ENCODE measurements at places on chromosomes 2 and 18.
A peak's percentile ranks its signal among the peaks of the same experiment; 100 is the strongest.

DNA sequence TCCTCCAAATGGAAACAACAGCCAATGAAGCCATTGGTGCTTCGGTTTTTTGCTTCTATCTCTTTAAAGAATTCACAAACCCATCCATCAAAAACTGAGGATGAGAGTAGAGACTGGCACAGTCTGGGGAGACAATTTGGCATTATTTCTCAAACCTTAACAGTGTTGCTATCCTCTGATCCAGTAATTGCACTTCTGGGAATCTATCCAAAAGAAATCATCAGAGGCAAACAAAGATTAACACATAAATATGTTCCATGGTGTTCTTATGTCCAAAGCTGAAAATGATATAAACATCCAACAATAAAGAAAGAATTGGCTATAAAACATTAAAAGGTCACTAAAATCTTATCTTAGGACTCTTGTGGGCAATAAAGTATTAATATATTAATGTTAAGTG is 35.1 kb downstream of the REEP1 start:
- DNase-seq = no peak

- no peak for DNase-seq
Observed at GRCh38 chr18:46042571-46043123, 29.4 kb downstream of the PSTPIP2 start.

- no peak for DNase-seq
Observed at GRCh38 chr2:179569831-179570233, 291.6 kb downstream of the ZNF385B start.

DNA sequence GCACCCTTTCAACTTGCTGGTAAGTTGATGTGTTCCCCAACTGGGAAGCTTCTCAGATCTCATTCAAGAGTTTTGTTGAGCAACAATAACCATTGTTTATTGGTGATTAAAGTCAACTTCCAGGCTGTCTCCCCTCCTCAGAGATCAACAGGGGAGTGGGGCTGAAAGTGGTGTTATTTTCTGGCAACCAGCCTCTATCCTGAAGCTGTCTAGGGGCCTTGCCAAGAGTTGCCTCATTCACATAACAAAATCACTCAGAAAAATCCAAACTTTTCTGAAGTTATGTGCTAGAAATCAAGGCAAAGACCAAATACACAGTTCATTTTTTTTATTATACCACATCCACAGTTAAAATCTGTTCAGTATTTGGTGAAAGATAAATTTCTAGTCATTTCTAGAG is 788.4 kb downstream of the LRRTM4 start:
- no peak for DNase-seq

GRCh38 chr2:42414648-42415047 is 53.6 kb upstream of the COX7A2L start:
- no peak for DNase-seq

GRCh38 chr2:38164881-38165280 is 88.9 kb upstream of the CYP1B1 start:
- DNase-seq = no peak

GRCh38 chr2:197934261-197934933 is 130.0 kb downstream of the PLCL1 start:
- no peak for DNase-seq

DNA sequence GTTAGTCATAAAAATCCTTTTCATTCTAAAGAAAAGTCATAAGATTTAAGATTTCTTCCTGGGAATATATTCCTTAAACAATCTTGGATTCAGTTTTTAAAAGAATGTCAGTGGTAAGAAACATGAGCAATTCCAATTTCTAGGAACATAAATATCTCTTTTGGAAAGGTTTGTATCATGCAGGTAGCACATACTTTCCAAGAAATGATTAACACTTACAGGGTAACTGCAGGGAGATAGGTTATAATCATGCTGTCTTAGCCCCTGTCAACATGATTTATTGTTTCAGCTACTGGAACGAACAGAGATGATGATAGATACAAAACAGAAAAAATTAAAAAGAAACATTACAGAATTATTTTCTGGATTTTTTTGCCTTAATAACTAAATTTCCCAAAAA is 1537.7 kb downstream of the LRP1B start:
- no peak for DNase-seq

GRCh38 chr18:5993938-5994337 is 98.6 kb upstream of the TMEM200C start:
- no peak for DNase-seq

- no peak for DNase-seq
Observed at GRCh38 chr2:233492751-233493150, 73.8 kb downstream of the USP40 start.

DNA sequence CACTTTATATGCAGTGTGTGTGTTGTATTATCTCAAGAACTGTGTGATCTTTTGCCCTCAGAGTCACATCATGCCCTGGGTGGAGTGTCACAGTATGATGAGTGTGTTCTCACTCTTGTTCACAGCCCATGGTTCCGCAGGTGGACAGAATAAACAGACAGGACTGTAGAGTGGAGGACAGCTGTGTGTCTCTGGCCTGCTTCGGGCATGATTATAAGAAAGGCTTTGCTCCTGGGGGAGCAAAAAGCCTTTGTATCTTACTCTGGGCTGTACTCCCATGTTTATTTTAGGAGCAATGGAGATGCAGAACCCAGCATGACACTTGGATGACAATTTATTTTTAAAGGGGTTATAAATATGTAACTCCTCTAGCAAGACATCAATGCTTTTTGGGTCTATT is 371.7 kb upstream of the MEX3C start:
- no peak for DNase-seq

DNA sequence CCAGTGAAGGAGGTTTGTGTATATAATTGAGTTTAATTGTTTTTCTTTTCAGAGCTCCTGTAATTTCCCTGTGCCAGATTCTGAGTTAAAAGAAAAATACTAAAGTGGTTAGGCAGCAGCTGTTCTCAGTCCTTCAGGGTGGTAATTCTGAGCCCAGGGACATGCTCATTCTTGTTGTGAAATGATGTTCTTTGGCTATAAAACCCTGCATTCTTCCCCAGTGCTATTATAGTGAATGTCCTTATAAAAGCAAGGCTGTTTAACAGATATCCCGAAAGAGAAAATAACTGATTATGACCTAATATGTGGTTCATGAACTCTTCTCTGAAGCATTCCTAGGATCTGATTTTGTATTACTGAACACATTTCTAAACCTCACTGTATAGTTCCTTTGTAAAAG is 34.0 kb downstream of the ADAM23 start:
- no peak for DNase-seq

DNA sequence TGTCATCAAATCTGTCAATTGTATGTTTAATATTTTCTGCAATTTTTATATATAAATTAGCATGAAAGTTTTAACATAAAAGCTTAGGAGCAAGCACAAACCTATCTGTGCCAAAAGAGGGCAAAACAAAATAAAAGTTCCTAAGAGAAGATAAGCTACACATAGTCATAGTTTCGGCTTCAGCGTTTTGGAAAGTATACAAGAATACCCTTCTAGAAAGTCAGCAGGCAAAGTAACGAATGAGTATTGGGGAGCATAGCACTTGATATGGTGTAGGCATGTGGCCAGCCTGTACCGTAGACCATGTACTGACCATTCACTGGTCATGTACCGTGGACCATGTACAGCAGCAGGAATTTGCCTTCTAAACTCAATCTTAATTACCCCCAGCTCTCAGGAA is 156.1 kb downstream of the TMEM247 start:
- no peak for DNase-seq

DNA sequence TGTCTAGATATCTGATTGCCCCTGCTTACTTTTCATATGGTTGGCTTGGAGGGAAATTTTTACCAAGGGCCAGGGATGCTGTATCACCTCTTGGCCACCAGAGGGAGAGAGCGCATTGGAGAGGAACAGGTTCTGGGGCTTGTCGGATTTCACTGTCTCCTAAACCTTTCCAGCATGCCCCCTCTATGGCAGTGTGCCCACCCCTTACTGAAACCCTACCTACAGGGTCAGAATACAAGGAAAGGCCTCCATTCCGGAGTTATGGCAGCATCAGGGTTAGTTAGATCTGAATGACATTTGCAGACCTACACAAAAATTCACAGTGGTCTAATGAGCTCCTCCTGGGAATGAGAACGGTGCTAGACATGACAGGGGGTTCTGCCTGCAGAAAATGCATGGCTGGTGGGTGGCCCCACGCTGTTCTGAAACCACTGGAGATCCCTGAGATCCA is 5.8 kb downstream of the SLC14A2 start:
- no peak for DNase-seq

DNA sequence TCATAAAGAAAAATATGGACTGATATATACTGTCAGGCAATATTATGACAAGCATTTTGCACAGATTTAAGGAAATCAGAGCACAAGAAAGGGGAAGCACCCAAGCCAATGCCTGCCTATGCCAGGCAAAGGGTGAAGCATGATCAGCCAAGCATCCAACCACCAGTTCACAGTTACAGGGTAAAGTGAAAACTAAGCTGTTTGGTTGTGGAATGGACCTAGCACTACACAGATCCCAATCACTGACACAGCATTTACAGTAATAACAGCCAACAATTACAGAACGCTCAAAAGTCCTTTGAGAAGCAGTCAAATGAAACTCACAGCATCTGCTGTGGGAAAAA is 90.3 kb downstream of the SP3 start:
- no peak for DNase-seq

GRCh38 chr2:109226128-109226527 is 97.1 kb downstream of the SH3RF3 start:
- no peak for DNase-seq

DNA sequence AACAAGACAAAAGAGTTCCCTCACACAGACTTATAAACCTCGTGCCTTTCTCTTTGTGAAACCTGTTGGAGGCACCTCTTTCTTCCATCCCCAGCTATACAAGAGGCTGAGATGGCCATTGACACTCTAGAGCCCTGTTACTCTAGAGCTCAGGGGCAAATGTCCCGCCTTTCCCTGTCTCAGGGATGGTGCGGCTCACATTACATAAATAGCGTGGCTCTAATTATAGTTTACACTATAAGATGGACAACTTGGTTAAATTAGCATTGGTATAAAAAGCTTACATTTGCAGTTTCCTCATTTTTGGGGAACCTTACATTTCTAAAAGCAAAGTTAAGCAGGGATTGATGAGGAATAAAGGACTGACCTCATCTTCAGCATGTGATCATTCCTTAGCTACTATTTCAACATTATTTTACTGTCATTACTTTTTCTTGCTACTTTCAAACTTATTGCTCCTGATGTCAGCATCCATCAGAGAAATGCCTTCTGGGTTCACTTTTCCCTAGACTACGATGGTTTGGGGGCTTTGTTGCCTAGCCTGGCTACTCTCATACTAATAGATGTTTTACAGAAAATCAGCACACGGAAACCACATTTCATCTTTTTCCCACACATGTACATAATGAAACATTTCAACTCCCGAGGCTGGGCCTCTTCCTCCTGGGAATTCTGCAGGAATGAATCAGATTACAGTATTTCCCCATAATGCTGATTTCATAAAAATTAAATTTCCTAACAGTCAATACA is 40.4 kb downstream of the FTCDNL1 start:
- no peak for DNase-seq

DNA sequence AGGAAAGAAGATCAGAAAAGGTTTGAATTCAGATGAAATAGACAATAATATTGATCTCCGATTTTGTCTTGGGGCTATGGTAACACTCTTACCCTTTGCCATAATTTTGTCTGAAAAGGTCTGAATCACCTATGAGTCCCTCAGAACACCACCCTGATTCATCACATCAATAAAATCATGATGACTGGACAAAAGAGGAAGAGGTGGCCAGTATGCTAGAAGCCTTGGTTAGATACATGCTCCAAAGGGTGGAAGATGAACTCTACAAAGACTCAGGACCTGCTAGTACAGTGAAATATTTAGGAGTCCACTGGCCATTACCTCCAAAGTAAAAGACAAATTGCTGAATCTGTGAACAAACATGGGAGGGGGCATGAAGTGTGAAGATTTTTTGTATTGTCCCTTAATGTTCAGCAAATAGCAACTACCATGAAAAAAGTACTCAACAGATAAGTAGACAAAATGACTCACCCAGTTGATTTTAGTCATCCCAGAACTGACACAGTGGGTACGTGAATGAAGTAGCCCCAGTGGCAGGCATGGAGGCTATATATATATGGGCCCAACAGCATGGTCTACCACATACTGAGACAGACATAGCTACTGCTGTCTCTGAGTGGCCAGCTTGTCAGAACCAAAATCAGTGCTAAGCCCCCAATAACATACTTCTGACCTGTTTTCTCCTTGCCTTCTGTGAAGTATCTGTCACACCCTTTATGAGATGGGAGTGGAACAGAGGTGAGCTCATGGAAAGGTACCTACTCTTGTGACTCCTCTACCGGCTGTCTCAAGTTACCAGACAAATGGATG is 36.5 kb upstream of the GLS start:
- DNase-seq = no peak

DNA sequence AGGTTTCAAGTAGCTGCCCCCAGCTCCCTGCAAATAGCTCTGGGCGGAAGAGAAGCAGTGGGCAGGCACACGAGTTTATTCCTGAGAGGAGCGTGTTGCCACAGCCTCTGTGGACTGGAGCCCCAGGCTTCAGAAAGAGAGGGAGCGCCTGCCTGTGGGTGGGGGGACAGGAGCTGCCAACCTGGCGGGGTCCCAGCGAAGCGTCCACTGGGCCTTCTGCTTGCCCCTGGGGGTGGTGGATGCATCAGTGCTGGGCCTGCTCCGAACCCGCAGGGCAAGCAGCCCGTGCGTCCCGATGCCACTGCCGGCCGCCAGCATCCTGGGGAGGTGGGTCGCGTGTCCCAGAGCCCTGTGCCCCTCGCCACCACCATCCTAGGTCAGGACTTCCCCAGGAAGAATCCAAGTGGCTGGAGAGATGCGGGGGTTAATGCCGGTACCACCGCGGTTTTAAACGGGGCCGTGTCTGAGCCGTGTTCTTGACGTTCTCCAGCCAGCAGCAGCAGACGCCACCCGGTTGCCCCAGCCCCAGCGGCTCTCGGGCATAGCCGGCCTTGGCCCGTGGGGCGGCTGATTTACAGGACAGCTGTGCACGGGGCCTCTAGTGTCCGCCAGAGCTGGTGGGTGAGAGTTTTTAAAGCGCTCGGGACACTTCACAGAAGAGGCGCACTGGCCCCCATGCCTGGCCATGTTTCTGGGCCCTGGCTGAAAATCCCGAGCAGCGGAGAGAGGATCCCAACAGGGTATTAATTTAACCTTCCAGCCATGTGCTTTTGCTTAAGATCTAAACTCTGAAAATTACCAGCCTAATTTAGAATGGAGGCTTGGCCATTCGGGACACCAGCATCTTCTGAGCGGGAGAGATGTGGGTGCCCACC is 84.7 kb downstream of the NFATC1 start:
- DNase-seq = no peak

DNA sequence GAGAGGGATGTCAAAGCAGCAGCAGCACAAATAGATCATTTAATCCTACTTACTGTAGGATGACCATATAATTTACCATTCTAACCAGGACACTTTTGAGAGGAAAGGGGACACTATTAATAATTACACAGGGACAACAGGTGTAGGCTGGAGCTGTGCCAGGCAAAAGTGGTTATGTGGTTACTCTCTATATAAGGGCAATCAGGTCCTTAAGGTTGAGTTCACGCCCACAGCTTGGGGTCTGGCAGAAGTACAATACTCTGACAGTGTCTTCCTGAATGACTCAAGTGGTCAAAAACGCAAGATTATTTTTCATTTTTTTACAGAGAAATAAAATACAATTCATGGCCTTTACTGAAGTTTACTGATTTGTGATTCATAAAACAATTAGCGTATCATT is 2.8 kb downstream of the PREPL start:
- peak; percentile 18 for DNase-seq

All from NCI-H187 treated with DMSO at 0.1 percent for 48 hours (cell line).